ENCODE measurements at places on chromosomes 7 and 10. TPM values are rescaled to one million over a fixed set of nuclear protein-coding genes. Genes with fewer than 3 reads are reported as not detected.
A peak's percentile ranks its signal among the peaks of the same experiment; 100 is the strongest.

Gene GJD4
- not detected for polyA plus RNA-seq

Gene SEC31B
- polyA plus RNA-seq, result 4.8 TPM

Gene CALHM3
- not detected for polyA plus RNA-seq

Gene BMPR1A
- polyA plus RNA-seq, result 32.7 TPM

Gene ATG9B
- 0.06 TPM for polyA plus RNA-seq

Gene SFTPA2
- polyA plus RNA-seq, result not detected

Gene RGR
- polyA plus RNA-seq, result not detected

Gene CDHR1
- polyA plus RNA-seq, result not detected

Gene ASAH2
- 1.6 TPM for polyA plus RNA-seq

Gene FBXO24
- polyA plus RNA-seq, result 0.29 TPM

Gene ATP5F1C
- polyA plus RNA-seq, result 456 TPM

Gene CHAT
- not detected for polyA plus RNA-seq

Gene GPC2
- 2.6 TPM for polyA plus RNA-seq

GRCh38 chr10:101000915-101001658 is 1.5 kb downstream of the LZTS2 start:
- no peak for DNase-seq

DNA sequence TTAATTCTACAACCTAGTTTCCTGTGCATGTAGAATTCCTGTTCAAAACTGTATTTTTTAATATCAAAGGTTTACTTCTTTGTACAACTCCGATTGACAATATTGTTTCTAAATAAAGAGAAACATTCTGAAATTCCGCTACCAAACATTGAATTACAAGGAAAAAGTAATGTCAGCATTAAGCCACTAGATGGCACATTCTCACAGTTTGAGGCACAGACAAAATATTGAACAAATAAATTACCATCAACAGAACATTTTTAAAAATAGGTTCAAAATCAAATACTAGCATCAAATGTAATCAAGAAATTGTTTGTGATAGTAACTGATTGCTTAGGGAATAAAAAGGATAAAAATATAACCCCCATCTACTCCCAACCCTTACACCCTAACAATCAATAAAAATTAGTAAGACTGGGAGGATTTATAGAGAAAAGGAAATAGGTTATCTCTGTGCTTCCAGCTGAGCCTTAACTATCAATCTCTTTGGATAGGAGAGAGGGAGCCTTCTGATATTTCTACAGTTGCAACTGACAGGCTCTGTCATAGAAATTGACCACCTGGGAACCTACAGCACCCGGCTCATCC is 86.6 kb upstream of the C7orf33 start:
- DNase-seq, result no peak

DNA sequence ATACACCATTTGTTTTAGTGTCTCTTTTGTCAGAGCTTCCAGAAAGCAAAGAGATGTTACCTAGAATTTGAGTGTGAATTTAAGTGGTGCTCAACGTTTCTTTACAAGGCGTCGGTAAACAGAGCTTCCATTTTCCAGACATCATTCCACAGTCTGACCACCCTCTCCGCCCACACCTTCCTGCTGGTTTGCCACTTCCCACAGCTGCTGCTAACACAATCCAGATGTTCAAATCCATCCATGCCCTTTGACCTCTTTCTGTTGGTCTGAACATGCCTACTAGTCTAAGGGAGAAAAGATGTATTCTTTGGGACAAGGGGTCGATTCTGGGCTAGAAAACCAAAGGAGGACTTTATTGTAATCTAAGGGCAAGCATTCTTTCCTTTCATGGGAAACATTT is 86.1 kb downstream of the FAM107B start:
- DNase-seq, result peak; percentile 57

DNA sequence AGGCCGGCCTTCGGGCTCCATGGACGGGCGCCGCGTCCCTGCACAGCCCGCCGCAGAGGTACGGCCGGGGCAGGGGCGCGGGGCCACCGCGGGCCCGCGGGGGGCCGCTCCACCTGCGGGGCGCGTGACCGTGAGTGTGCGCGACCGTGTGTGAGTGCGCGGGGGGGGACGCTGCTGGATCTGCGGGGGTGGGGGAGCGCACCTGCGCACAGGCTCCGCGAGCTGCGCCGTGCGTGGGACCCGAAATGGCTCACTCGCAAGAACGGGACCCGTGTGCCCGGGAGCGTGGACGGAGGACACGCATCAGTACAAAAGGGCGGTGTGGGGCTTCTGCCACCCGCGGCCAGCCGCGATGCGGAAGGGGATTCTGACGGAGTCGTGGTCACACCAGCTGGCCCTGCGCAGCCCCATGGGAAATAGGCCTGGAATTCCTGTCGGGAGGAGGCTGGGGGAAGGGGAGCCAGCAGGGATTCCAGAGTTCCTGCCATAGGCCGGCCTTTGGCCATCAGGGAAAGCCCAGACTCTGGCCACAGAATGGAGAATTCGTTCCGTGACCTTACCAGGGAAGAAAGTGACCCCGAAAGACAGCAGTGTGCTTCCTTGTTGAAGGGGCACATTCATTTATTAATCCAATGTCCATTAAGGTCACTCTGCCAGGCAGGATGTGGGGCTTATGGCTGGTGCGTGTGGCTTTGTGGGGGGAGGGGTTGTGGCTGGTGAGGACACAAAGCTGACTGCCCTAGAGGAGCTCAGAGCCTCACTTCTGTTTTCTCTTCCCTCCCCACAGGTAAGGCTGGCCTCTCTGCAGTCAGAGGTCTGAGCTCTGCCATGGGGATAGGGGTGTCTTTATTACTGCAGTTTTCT is 494 bp downstream of the REPIN1 start:
- no peak for DNase-seq

GRCh38 chr7:156480671-156481070 is 159.9 kb upstream of the RNF32 start:
- no peak for DNase-seq

DNA sequence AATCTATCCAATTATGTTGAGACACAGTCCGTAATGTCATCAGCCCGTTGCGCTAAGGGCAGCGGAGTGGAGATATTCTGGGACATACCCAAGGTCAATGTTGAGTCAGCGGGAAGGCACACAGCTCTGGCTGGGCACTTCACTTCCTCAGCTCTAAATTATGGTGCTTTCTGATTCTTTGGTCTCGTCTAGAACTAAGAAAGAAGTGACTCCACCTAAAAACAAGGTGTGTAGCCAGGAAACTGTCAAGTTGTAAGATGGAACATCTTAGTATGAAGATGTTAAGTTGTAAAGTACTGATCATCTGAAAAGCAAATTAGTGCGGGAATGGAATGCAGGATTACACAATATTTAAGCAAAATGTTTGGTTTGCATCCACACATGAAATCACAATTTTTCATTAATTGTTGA is 43.1 kb downstream of the BAIAP2L1 start:
- no peak for DNase-seq

- DNase-seq, result no peak
Measured at GRCh38 chr7:92997152-92997551, 120.6 kb downstream of the SAMD9 start.

DNA sequence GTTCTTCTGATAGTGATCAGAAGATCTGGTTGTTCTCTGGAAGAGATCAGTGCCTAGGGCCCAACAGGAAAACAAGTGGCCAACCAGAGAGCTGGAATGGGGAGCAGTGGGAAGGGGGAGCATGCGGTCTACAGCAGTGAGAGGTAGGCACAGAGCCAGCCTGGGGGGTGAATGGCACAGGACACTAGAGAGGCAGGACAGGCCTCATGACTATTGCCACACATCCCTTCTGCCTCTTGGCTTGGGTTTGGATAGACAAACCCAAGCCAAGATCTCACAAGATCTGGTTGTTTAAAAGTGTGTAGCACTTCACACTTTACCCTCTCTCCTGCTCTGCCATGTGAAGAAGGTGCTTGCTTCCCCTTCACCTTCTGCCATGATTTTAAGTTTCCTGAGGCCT is 224.4 kb downstream of the ARHGAP12 start:
- no peak for DNase-seq

DNA sequence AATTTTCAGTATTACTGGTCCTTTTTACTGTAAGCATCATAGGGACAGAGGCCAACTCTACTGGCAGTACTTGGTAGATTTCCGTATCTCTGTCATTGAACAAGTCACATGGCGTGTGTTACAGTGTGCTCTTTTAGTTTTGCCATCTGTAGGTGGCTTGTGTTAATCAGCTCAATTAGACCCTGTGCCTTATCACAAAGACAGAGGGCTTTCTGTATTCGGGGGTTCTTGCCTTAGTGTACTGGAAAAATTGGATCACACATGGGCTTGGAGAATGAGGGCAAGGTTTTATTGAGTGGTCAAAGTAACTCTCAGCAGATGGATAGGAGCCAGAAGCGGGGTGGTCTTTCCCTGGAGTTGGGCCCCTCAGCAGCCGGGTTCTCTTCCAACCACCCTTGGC is 21.3 kb upstream of the LRGUK start:
- no peak for DNase-seq

- no peak for DNase-seq
Measured at GRCh38 chr10:18137111-18137510, 3.1 kb upstream of the CACNB2 start.

GRCh38 chr10:21519941-21520436 is 5.5 kb downstream of the SKIDA1 start:
- no peak for DNase-seq

DNA sequence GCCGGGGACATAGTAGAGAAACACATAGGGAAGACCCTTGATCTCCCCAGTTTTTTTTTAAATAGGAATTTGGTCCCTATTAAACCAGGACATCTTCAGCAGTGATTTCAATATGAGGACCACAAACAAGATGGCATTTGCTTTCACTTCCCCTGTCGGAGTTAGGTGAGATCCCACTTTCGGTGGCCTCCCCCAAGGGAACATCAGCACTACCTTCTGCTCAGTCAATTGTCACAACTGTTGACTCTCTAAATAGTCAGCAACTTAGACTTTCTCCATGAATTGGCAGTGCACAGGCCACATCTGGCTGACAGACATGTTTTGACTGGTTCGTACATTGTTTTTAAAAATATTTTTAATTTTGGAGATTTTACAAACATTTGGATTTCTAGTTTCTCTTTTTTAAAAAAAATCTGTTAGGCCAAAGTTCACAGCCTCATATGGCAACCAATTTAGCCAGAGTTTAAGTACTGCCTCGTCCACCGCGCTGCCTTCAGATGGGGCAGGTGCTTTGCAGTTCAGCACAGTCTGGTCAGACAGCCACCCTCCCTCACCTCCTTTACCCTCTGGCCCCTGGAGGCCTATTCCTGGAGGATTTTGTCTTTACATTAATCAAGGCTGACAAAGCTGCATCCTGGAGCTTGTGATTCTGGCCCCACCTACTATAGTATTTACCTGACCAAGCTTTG is 139.2 kb upstream of the PRR15 start:
- no peak for DNase-seq

DNA sequence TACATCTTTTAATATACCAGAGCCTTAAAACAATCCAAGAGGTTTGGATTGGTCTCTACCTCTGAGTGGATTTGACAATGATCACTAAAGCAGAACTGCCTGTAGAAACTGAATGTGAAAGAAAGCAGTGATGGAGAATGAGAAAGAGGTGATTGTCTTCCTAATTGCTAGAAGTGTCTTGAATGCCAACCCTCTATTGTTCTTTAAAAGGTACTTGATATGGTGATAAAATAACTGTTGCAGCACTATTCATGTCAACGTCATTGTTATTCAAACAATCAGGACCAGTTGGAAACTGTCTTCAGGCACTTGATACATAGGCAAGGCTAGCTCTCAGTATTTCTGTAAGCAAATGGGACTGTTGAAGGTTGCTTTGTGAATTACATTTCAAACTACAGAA is 47.9 kb upstream of the ITPRID1 start:
- DNase-seq, result no peak

- no peak for DNase-seq
Measured at GRCh38 chr10:27746397-27747095, 927 bp upstream of the MKX start.

- no peak for DNase-seq
Measured at GRCh38 chr7:23207021-23207420, 25.2 kb downstream of the NUP42 start.

GRCh38 chr10:19815731-19816410 is 361 bp upstream of the PLXDC2 start:
- DNase-seq, result peak; percentile 16

DNA sequence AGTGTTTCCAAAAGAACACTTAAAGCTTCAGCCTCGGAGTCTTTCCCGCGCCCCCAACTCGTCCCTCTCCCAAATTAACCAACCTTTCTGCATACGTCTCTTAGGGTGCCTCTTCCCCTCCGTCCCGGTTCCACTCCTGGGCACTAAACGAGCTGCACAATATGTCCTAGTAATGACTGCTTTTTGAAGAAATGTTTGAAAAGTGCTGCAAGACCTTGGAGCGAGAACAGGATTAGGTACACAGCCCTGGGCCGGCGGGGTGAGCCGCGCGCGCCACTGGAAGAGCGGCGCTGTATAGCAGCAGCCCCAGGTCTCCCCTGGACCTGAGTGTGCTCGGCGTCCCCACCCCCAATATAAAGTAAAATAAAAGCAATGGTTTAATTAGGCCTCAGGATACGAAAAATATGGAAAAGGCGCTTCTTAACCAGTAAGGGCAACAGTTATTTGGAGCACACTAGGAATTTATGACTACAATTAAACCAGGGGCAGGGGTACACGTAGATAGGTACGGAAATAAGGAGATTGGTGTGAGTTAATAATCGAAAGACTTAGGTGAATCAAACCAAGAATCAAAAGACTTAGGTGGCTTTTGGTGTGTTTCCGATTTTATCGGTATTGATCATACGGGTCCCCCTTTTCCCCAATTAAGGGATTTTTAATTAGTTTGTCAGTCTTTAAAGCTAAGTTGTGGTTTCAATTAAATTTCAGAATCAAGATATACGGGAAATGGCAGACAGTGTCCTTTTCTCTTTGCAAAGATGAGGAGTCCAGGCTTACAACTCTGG is 1.9 kb downstream of the TET1 start:
- no peak for DNase-seq

DNA sequence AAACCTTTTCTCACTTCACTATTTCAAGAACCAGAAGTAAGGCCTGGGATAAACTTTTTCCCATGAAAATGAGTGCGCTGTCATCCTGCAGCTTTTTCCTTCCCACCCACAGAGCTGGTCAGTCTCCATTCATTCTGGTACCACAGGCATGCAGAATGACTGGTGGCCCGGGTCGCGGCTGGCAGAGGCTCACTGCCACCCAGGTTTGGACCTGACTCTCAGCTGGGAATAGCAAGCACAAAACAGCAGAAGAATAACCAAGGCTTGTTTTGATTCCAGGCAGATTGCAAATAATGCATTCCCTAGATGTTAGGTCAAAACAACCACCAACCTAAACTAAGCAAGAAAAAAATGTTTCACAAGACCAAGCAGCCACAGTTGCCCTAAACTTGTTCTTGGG is 190.5 kb upstream of the NRP1 start:
- DNase-seq, result peak; percentile 10

DNA sequence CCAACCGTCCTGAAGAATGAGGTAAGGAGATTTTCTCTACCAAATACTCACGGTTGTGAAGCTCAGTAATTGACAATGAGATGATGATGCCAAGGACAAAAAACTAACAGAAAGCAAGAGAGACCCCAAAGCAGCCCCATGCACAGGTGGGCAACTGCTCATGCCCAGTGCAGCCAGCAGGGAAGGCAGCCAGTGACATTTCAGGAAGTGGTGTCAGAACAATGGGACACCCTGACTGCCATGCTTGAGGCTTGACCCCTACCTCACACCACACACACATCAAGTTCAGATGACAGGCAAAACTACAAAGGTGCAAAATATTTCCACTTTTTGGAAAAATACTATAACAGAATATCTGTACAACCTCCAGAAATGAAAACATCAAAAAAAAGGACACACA is 66.9 kb downstream of the CFAP46 start:
- DNase-seq, result no peak

- no peak for DNase-seq
Measured at GRCh38 chr10:132113206-132113605, 47.5 kb downstream of the JAKMIP3 start.

Data from AG04450 (cell line).